ENCODE measurements at places on chromosomes 5 and 9. TPM values are rescaled to one million over a fixed set of nuclear protein-coding genes. Genes with fewer than 3 reads are reported as not detected.
A peak's percentile ranks its signal among the peaks of the same experiment; 100 is the strongest.

- DNase-seq = no peak
- no peaks in the 10 kb centered on the region for H3K4me1 ChIP-seq
- H3K27ac ChIP-seq = no peak overlapping the region
- no peaks in the 10 kb centered on the region for H3K27me3 ChIP-seq
- H3K36me3 ChIP-seq = no peaks in the 10 kb centered on the region
These were observed 320.1 kb upstream of the TARS1 start for GRCh38 chr5:33120671-33121070.

GRCh38 chr5:133235696-133236426 is 184.0 kb downstream of the HSPA4 start:
- H3K27ac ChIP-seq = no peak overlapping the region
- H3K27me3 ChIP-seq = no peaks in the 10 kb centered on the region
- DNase-seq = no peak
- H3K4me1 ChIP-seq = no peaks in the 10 kb centered on the region
- no peaks in the 10 kb centered on the region for H3K36me3 ChIP-seq

GRCh38 chr9:80995759-80996158 is 693.6 kb downstream of the TLE1 start:
- H3K27me3 ChIP-seq = no peaks in the 10 kb centered on the region
- no peak for DNase-seq
- H3K4me3 ChIP-seq = no peak overlapping the region
- no peaks in the 10 kb centered on the region for H3K4me1 ChIP-seq
- H3K36me3 ChIP-seq = no peaks in the 10 kb centered on the region
- no peak overlapping the region for H3K27ac ChIP-seq

- no peak overlapping the region for H3K27ac ChIP-seq
- no peaks in the 10 kb centered on the region for H3K36me3 ChIP-seq
- DNase-seq = no peak
- no peaks in the 10 kb centered on the region for H3K4me1 ChIP-seq
- H3K27me3 ChIP-seq = no peaks in the 10 kb centered on the region
These were observed 1899.9 kb downstream of the MAT2B start for GRCh38 chr5:165405340-165405739.

- H3K36me3 ChIP-seq = no peaks in the 10 kb centered on the region
- H3K27me3 ChIP-seq = no peaks in the 10 kb centered on the region
- no peaks in the 10 kb centered on the region for H3K4me1 ChIP-seq
- DNase-seq = no peak
- no peak overlapping the region for H3K27ac ChIP-seq
- no peak overlapping the region for H3K4me3 ChIP-seq
These were observed 379.1 kb downstream of the PSAT1 start for GRCh38 chr9:78676009-78676408.

GRCh38 chr5:1788200-1788599 is 11.4 kb downstream of the MRPL36 start:
- no peaks in the 10 kb centered on the region for H3K27me3 ChIP-seq
- H3K4me1 ChIP-seq = peaks cover 15% of the 10 kb centered on the region
- no peak for DNase-seq
- no peaks in the 10 kb centered on the region for H3K36me3 ChIP-seq
- no peak overlapping the region for H3K27ac ChIP-seq

GRCh38 chr5:145718956-145719355 is 116.2 kb downstream of the PRELID2 start:
- no peaks in the 10 kb centered on the region for H3K36me3 ChIP-seq
- DNase-seq = no peak
- no peak overlapping the region for H3K4me3 ChIP-seq
- H3K4me1 ChIP-seq = no peaks in the 10 kb centered on the region
- no peak overlapping the region for H3K27ac ChIP-seq

GRCh38 chr5:56918054-56918453 is 8.7 kb downstream of the SETD9 start:
- no peaks in the 10 kb centered on the region for H3K27me3 ChIP-seq
- DNase-seq = no peak
- H3K27ac ChIP-seq = no peak overlapping the region
- H3K4me1 ChIP-seq = no peaks in the 10 kb centered on the region
- H3K4me3 ChIP-seq = no peak overlapping the region
- H3K36me3 ChIP-seq = peaks cover 13% of the 10 kb centered on the region

DNA sequence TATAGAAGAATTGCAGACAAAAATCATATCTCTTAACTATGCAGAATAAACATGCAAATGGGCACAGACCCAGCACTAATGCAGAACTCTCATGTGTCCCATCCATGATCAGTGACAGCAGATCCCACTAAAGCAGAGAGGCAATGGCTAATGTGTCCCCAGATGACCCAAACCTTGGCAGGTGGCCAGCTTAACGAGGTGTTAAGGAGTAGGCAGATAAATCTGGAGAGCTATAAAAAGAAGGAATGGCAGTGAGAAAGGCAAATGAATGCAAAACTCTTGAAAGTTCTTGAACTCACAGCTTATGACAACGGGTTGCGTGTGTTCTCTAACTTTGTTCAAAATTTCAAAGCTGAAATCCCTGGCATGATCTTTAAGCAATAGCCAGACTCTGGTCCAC is 265.4 kb downstream of the RASEF start:
- no peak overlapping the region for H3K27ac ChIP-seq
- no peaks in the 10 kb centered on the region for H3K27me3 ChIP-seq
- no peaks in the 10 kb centered on the region for H3K36me3 ChIP-seq
- no peak for DNase-seq

- DNase-seq = no peak
- no peak overlapping the region for H3K27ac ChIP-seq
- no peaks in the 10 kb centered on the region for H3K27me3 ChIP-seq
- peaks cover 88% of the 10 kb centered on the region for H3K36me3 ChIP-seq
These were observed 24.2 kb downstream of the ANP32B start for GRCh38 chr9:98007251-98007928.

GRCh38 chr9:9133526-9133925 is 1333.9 kb upstream of the DMAC1 start:
- H3K4me1 ChIP-seq = no peaks in the 10 kb centered on the region
- no peak overlapping the region for H3K27ac ChIP-seq
- no peaks in the 10 kb centered on the region for H3K36me3 ChIP-seq
- no peak for DNase-seq
- H3K4me3 ChIP-seq = no peak overlapping the region

- H3K4me1 ChIP-seq = peaks cover 47% of the 10 kb centered on the region
- peak; percentile 92 for DNase-seq
- peak overlapping the region; percentile 92 for H3K27ac ChIP-seq
- H3K27me3 ChIP-seq = no peaks in the 10 kb centered on the region
These were observed 79.9 kb downstream of the FNBP1 start for GRCh38 chr9:129962889-129963703.

Gene DIPK1B
- total RNA-seq = 0.56 TPM

Gene SPATA31C2
- not detected for total RNA-seq

Gene PFDN1
- 37.2 TPM for total RNA-seq

Gene COL15A1
- total RNA-seq = not detected

Gene GPSM1
- total RNA-seq = 11.5 TPM

Gene FOXD4L4
- total RNA-seq = 0.15 TPM

Gene FAM151B
- total RNA-seq = 0.43 TPM

Gene SPATA31C1
- total RNA-seq = not detected
